ENCODE measurements at places on chromosomes 4 and X.

DNA sequence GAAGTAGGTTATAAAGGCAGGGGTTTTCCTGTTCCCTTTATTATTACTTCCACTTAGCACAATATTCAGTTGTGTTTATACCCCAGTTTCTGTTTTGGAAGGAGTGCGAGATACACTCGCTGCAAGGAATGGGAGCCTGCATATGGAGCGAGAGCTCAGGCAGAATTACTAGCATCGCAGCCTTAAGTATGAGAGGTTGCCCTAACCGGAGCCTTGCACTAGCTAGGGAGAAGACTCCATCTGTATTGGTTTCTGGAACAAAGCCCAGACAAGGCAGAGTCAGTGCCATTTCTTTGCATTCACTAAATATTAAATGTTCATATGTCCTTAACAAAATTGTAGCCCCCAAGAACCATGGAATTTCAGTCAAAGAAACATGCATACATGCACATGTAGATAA lies 6.2 kb upstream of the DCTD start:
- no peak for DNase-seq

DNA sequence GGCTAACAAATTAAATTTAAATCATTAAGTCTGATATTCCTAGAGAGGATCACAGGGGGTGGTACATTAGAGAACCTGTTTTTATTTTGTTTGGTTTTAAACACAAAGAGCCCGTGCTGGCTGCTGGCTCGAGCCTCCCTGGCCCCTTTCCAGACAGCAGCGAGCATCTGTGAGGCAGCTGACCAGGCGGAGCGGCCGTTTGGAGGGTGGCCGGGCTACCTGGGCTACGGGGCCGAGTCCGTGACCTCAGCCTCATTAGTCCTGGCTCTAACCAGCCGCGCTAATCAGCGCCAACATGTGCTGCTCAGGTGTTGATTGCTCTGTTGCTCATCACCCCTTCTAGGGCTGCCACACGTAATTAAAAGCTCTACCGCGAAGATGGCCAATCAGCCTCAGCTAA lies 35.3 kb downstream of the DCTD start:
- DNase-seq, result no peak

- DNase-seq, result no peak
Measured at GRCh38 chrX:6227935-6228334, 732 bp downstream of the NLGN4X start.

DNA sequence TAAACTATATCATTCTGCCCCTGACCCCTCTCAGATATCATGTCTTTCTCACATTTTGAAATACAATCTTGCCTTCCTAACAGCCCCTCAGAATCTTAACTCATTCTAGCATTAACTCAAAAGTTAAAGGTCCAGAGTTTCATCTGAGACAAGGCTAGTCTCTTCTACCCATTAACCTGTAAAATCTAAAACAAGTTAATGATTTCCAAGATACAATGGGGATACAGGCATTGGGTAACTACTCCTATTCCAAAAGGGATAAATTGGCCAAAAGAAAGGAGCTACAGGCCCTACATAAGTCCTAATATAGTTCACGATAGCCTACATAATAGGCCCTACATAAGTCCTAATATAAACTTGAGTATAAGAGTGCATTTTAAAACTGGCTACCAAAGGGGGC lies 18.9 kb downstream of the ADH6 start:
- no peak for DNase-seq

- no peak for DNase-seq
Measured at GRCh38 chr4:144300616-144301015, 160.1 kb upstream of the GYPA start.

GRCh38 chr4:94741304-94741703 lies 16.5 kb upstream of the BMPR1B start:
- DNase-seq, result no peak

- DNase-seq, result no peak
Measured at GRCh38 chr4:54229631-54230483, 764 bp downstream of the PDGFRA start.

DNA sequence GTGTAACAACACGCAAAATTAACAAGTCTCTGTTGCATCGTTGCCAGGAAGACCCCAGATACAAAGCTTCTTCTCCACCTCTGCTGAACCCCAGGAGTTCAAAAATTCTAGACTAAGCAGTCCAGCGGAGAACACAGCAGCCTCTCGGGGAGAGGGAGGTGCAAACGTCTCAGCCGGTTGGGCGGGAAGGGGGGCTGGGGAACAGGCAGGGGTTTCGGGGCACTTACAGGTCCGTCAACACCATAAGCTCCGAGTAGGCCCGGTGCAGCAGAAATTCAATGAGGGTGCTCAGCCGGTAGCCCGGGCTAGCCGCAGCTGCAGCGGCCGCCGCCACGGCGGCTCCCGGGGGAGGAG lies 394 bp downstream of the MED14 start:
- no peak for DNase-seq

GRCh38 chr4:106700321-106700720 lies 331.7 kb upstream of the GIMD1 start:
- DNase-seq, result no peak

DNA sequence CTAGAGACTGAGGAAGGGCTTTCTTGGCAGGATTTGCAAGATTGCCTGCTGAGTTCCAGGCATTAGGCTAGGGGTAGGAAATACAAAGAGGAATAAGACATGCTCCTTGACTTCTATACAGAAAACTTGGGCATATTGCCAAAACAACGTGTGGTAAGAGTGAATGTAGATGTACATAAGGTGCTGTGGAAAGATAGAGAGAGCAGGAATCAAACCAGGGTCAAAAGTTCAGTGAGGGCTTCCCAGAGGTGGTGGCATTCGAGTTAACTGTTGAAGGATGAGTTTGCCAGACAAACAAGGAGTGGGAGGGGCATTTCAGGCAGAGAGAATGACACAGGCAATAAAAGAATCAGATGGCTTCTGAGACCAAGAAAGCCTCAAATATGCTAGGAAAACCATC lies 187.9 kb downstream of the KDR start:
- no peak for DNase-seq

DNA sequence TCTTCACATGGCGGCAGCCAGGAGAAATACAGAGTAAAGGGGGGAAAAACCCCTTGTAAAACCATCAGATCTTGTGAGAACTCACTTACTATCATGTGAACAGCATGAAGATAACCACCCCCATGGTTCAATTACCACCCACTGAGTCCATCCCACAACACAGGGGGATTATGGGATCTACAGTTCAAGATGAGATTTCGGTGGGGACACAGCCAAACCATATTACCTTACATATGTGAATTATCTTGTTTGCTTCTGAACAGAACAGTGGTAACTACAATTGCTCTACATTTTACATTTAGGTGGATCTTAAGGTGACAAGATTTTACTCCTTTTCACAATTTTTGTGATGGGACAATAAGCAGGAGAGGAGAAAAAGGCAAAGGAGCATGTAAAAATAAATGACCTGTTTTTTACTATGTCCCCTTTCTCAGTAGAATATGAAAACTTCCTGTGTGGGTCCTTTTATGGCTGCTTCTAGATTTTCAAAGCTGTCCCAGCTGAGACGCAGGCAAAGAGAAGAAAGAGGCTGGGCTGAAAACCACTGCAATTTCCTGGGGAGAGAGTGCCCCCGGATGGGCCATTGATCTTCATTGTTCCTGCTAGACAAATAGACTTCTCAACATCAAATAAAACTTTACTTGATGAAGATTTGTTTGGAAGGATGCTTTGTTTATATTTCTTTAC lies 45.9 kb upstream of the PGM2 start:
- DNase-seq, result no peak

GRCh38 chr4:157115613-157116335 lies 39.8 kb downstream of the GLRB start:
- DNase-seq, result no peak

GRCh38 chrX:149073479-149073878 lies 431.6 kb downstream of the IDS start:
- no peak for DNase-seq

- DNase-seq, result no peak
Measured at GRCh38 chr4:53963336-53963735, 101.1 kb downstream of the CHIC2 start.

GRCh38 chr4:26345565-26345938 lies 24.7 kb downstream of the RBPJ start:
- DNase-seq, result no peak

DNA sequence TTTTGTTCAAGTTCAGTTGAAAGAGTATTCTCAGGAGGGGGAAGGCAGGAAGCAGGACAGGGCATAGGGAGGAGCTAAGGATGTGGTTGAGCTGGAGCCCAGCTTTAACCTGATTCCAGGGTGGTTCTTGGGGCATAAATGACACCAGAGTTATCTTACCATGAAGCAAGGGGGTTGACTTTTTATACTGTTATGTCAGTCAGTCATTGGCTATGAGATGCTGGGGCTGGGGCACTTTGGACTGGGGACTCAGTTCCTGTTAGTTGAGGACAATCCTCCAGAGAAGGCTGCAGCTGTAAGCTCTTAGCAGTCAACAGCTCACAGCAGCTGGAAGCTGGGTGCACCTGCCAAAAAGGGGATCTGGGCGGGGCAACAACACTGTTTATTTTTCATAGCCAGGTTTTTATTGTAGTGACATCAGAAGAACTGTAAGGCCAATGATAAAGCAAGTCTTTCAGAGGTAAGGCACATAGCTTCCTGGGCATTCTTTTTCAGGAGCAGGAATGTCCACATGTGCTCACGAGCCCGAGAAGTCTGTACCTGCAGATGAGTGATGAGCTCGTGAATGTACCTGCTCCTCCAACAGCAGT lies 78.5 kb downstream of the MID1IP1 start:
- no peak for DNase-seq

DNA sequence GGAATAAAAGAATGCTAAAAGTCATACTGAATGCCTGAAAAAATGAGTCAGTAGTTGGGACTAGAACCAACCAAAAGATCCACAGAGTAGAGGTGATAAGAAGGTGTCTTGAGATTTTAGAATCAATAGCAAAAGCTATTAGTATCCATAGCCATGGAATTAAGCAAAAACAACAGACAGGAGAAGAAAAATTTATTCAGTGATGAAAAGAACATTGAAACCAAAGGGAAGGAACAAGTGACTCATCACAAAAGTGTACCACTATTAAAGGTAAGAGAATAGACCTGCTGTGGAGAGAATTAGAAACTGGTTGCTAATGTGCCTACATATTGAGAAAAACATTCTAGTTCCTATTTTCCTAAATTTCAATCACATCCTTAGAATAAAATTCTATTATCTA lies 182.0 kb upstream of the NEIL3 start:
- no peak for DNase-seq

DNA sequence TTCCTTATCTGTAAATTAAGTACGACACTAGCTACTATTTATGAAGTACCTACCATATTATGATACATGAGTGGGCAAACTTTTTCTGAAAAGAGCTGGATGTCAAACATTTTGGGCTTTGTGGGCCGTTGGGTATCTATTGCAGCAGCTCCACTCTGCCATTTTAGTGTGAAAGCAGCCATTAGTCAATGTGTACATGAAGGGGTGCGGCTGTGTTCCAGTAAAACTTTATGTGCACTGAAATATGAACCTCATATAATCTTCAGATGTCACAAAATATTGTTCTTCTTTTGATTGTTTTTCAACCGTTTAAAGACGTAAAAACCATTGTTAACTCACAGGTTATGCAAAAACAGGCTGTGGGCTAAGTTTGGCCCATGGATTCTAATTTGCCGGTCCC lies 14.1 kb downstream of the PRPS2 start:
- DNase-seq, result no peak
